ENCODE measurements at places on chromosomes 5 and 9.

GRCh38 chr5:132849347-132849746 lies 16.9 kb downstream of the GDF9 start:
- no peak for DNase-seq

DNA sequence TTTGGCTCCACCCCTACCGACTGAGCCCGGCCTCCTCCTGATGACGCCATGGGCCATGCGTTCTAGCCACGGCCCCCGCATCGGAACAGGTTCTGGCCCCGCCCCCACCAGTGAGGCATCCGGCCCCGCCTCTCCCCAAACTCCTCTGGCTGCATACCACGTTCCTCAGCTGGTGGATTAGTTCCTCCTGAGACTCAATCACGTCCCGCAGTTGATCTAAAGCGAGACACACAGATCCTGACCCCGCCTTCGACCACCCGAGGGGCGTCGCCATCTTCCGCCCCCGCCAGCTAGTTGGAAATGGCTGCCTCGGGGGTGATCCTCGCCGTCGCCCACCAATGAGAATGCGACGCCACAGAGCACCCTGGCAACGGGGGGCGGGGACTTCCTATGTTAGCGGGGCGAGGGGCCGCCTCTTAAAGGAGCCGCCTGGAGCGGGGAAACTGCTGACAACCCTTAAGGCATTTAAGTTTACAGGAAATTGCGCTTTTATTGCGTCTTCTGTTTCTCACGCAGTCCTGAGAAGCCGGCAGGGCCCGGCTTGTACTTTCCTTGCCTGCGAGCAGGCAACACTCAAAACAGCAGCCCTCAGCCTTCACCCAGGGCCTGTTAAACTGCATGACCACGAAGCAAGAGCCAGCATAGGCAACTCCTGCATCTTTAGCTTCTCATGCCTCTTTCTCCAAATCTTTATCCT lies at the start of gene SPATA24:
SPATA24 (minus strand) TSS at position 303 of the 697 bp plus-strand sequence; CDS start at position 274, 29 bp downstream.
- peak; percentile 96 for DNase-seq

GRCh38 chr9:134413890-134414623 lies 87.8 kb downstream of the RXRA start:
- no peak for DNase-seq

DNA sequence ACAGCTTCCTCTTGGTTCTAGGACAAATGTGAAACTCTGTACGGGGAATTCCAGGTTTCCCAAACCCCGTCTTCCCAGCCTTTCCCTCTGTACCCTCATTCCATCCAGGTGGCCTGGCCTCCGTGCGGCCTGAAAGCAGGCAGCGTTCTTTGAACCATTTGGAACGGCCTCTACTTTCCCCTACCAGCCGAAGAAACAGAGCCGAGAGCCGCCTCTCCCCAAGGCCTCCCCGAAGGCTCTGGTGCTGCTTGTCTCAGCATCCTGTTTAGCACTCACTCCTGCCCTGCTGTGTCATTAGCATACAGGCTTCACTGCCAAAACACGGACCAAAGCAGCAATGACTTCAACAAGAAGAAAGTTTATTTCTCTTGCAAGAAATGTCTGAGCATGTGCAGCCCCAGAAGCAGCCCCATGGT lies 137.7 kb downstream of the HSD17B3 start:
- no peak for DNase-seq

DNA sequence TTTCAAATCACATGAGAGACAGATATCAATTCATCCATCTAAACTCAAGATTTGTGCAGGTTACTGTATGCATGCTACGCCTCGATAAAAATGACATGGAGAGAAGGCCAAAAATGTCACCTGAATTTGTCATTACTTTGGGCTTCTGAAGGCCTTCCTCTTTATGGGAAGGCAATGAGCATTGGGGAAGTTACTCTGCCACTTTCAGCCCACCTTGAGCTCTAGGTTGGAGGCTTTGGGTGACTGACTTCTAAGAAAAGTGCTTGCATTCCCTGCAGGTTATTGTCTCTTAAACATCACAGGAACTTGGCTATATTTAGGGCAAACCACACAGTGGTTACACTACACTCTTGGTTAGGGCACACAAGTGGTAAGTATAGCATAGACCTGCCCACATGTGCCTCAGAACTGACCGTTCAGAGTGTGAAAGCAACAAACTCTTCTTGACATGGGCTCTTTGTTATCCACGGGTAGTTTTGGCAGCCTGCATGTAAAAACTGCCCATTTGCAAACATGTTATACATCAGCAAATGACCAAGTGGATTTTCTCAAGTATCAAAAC lies 169.5 kb downstream of the ZNF608 start:
- DNase-seq, result no peak

DNA sequence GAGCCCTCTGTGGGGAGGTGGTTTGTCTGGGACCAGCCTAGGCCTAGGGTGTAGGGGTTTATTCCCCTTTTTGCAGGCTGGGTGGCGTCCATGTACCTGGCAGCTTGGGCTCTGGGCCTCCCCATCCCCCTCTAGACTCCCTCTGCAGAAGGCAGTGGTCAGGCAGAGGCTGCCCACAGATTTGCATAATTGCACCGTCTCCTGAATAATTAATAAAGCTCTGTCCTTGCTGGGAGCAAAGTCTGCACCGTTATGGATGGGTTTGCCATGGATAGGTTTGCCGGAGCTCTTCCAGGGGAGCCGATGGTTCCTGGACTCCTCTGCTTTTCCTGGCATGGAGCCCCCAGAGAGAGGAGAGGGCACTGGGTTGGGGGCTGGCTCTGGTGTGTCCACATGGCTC lies 60.4 kb downstream of the DAB2IP start:
- DNase-seq, result no peak

- no peak for DNase-seq
Observed at GRCh38 chr5:127002390-127002789, 28.0 kb downstream of the MARCHF3 start.

- DNase-seq, result no peak
Observed at GRCh38 chr9:13144166-13144775, 135.2 kb downstream of the MPDZ start.

DNA sequence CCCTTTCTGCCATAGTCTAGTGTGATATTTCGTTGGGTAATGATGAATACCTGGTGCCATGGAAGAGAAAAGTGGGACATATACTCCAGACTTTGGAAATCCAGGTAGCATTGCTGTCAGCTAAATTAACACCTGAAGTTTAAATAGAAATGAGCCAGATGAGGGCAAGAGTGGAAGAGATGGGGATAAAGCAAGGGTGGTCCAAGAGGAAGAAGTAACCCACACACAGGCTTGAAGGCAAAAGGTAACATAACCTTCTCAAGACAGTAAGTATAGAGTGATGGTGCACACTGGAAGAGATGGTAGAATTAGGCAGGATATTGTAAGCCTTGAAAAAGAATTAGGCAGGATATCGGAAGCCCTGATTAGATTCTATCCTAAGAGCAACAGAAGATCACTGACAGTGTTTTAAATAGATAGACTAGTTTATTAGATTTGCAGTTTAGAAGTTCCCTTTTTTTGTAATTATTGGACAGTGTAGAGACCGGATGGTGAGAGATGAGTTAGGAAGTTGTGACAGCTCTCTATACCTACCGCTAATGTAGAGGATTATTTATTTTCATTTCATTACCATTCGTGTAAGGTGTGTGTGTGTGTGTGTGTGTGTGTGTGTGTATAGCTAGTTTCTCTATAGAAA lies 16.8 kb downstream of the ANXA1 start:
- no peak for DNase-seq

GRCh38 chr5:150389531-150390266 lies 23.0 kb downstream of the CD74 start:
- DNase-seq, result no peak

GRCh38 chr9:87113874-87114273 lies 166.6 kb upstream of the GAS1 start:
- no peak for DNase-seq

GRCh38 chr9:114359801-114360200 lies 28.0 kb downstream of the AKNA start:
- no peak for DNase-seq

GRCh38 chr9:133162861-133163503 lies 732 bp downstream of the GBGT1 start:
- no peak for DNase-seq

DNA sequence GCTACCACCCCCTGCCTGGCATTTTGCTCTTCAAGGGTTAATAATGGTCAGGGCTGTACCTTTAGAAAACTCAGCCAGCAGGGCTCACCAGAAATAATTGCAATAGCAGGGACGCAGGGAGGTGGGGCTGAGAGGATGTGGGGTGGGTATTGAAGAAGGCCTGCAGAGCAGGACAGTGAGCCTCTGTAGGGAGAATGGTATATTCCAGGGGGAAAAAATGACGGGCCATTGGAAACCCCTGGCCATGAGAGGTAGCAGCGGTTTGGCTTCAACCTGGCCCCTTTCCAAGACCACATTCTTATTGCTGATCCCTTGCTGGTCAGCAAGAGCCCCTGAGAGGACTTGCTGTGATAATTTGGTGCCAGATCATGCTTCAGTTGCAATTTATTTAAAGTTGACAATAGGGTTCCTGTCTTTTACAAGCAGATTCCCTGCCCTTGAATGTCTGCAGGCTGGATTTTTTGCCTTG lies 36.7 kb upstream of the CTNNA1 start:
- DNase-seq, result no peak

DNA sequence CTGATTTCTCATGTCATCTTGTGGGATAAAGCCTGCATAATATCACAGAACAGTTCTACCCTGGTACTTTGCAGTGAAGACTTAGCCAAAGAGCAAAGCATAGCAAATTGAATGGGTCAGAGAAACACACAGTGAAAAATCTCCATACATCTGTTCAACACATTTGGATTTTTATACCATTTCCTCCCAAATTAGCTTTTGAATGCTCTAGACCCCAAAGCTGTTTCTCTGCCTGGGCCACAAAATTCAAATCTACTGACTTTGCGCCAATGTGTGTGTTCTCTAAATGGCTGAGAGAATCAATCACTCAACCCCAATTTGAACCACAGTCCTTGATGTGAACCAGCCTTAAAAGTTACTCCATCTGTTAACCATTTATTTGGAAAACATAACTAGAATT lies 236.9 kb upstream of the NFIL3 start:
- peak; percentile 27 for DNase-seq

DNA sequence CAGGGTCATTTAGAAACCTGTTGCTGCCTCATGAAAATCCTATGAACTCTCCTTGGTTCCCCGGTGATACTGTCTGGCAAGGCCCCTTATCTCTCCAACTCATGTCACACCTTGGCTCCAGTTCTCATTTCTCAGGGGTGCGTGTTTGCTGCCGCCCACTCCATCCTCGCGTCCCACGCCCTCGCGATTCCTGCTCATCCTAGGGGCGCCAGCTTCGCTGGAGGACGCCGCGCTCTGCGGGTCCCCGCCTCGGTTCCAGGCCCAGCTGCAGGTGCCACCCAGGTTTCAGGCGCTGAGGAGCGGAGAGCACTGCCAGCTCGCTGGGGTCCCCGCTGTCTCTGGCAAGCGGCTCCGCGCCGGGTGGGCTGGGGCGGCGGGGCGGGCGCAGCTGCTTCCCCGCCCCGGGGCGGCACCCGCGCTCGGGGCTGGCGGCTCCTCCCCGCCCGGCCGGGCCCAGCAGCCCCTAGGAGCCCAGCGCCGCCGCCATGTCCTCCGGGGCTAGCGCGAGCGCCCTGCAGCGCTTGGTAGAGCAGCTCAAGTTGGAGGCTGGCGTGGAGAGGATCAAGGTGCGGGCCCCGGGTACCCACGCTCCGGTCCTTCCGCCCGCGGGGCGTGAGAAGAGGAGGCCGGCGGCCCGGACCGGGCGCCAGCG lies at the start of gene GNG10:
GNG10 (plus strand) TSS at position 456 of the 652 bp plus-strand sequence; CDS start at position 486, 30 bp downstream.
- peak; percentile 14 for DNase-seq

DNA sequence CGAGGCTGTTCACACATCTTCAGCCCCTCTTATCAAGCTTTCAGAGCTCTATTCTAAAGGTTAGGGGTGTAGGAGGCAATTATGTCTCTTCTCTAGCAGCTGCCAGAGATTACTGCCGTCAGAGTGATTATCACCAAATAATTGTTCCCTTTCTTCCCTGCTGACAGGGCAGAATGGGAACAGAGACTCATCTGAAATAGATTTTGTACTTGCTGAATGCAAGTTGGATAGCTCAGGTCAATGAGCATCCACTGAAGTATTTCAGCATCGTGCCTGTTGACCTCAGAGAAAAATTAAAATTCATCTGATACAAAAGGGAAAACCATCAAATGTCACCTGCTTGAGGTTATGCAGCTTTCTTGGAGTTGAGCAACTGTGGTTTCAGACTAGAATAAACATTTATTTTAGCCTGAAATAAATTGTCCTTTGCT lies 213.7 kb upstream of the MAP3K1 start:
- DNase-seq, result no peak

DNA sequence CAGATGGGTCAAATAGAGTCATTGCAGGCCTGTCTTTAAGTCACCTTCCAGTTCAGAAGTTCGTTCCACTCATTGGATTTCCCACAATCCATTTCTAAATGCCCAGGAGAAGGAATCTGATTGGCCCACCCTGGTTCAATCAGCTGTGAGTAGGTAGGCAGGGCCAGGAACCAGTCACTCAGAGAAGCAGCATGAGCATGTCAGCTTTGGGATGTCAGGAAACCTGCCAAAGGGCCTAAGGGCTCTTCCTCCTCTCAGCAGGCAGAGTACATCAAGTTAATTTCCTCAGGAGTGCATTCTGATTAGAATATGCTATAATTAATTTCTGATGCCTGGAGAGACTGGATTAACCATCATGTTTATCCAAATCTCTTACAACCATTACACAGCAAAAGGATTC lies 412.9 kb upstream of the CCNH start:
- DNase-seq, result no peak

DNA sequence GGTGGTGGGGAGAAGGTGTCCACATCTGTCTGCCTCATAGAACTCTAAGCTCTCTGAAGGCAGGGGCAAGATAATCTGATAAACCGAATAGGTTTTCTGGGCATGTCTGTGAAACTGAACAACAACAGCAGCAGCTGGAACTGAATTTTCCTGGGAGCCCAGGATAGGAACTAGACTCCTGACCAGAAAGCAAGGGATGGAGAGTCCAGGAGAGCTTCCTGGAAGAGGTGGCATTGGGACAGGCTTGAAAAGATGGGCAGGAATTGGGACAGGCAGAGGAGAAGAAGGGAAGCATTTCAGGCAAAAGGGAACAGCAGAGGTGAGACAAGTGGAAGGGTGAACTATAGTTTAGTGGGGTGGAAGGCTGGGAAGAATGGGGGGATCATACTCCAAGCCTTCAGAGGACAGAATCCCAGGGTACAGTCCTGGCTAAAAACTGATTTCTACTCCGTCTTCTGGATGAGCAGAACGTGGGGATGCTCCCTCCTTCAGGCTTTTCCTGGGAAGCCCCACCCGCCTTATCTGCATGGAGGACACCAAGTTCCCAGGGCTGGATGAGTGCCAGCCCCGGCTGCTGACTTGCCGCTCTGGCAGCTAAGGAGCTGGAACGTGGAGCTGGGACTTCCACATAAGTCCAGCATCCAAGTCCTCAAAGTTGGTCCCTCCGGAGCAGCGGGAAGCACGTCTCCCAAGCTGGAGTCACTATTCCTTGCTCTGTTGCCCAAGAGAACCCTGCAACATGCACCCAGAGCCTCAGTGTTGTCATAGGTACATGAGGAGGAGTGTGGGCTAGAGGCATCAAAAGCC lies 13.9 kb upstream of the KIF12 start:
- DNase-seq, result peak; percentile 38
